Substantia nigra (tissue), 51 donors: ENCODE measurements at places on chromosomes 1 and 21.

- DNase-seq: no peak
Observed at GRCh38 chr1:173410794-173411236, 66.3 kb upstream of the PRDX6 start.

DNA sequence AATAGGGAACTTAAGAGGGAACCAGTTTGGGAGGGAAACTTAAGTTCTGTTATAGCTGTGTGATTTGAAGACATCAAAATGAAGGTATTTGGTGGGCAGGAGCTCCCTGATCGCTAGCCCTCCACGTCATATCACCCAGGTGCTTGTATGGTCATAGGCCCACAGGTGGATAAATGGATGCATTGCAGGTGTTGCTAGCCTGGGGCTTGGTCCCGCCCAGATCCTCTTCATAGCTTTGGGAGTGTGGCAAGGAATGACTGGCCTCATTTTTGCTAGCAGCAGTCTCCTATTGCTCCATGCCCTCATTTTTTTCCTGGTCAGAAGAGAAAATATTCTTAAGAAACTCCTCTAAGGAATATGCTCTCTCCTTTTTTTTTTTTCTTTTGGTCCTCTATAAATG is 11.3 kb downstream of the GNPAT start:
- no peak for DNase-seq

- no peak for DNase-seq
Observed at GRCh38 chr1:62131093-62131725, 63.4 kb upstream of the L1TD1 start.

GRCh38 chr1:156401681-156402081 is 32.7 kb downstream of the RHBG start:
- peak; percentile 39 for DNase-seq

DNA sequence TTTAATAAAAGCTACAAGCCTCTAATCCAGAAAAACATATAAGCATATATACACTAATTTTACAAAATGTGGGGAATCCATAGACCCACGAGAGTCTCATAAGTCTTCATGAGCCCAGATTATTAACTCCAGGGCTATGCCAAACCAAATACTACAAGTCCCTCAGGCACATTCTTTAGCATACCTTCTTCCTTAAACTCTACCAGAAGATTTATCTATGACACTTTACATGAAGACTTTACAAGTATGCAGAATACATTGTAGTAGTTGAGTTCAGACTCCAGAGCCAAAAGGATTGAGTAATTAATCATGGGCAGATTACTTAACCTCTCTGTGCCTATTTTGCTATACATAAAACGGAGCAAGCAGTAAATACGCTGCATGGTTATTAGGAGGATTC is 793.7 kb upstream of the ADGRL2 start:
- DNase-seq: no peak

- DNase-seq: no peak
Observed at GRCh38 chr1:98205291-98206017, 284.6 kb upstream of the DPYD start.

- no peak for DNase-seq
Observed at GRCh38 chr1:87144316-87144895, 184.3 kb upstream of the LMO4 start.

DNA sequence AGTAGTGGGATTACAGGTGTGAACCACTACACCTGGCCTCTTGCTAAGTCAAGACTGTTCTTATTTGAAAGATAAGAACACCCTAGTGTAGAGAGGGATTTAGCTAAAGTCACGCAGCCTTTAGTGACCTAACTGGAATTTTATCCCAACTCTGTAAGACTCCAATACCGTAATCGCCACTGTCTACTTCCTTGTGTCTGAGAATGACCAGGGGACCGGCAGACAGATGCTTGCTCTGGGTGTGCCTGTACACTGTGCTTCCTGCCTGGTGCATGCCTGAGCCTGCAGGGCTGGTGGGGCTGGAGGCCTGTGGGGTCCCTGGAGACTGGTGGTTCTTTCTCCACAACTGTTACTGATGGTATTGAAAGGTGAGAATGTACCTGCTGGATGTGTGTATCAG is 15.3 kb downstream of the MFSD2A start:
- no peak for DNase-seq

DNA sequence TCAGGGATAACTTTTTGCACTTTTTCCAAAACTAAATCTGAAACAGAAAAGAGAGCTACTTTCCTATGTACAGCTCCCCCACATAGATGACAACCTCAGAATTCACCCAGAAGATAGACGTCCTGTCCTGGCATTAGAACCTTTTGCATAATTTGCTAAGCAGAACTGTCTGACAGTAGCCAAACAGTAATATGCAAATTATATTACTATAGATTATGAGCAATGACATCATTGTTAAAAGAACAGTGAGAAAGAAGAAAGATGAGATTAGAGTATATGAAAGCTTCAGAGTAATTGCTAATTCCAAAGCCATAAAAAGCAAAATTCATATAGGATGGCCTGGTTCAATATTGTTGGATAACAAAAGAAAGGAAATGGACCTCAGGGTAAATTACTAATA is 43.7 kb downstream of the SLC44A5 start:
- DNase-seq: no peak

GRCh38 chr1:112196008-112196588 is 199.9 kb upstream of the CTTNBP2NL start:
- no peak for DNase-seq

- DNase-seq: no peak
Observed at GRCh38 chr1:109161858-109162606, 48.1 kb downstream of the ELAPOR1 start.

DNA sequence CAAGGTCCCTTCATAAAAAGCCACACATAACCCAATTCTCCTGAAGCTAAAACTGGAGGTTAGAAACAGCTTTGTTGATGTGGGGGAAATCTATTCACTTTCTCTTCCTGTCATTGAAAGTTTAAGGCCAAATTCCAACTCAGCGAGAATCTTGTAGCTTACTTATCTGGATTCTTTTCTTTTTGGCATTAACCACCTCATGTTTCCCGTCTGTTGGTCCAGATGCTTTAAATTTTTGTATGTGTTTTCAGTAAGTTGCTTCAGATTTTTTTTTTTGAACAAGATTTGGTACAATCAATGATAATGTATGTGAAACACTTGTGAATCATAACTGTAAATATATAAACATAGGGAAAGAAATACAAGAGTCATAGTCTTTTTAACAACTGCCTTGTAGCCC is 33.7 kb upstream of the NEK7 start:
- no peak for DNase-seq

DNA sequence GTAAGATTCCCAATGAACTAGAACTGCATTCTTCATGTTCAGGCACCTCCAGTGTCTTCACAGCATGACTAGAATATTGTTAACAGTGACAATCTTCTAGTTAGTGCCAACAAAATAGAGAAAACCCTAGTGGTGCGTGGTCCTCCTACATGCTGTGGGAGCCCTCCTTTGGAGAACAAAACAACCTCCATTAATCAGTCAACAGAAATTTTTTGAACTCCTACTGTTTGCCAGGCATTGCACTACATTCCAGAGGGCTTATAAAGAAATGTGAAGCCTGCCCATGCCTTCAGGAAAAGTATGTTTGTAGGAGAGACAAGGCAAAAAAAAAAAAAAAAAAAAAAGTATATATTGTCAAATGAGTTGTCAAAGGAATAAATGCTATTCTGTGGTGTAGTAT is 252.7 kb downstream of the LRRC40 start:
- DNase-seq: no peak

- DNase-seq: no peak
Observed at GRCh38 chr1:35539073-35539823, 18.0 kb downstream of the KIAA0319L start.

- DNase-seq: no peak
Observed at GRCh38 chr1:89781494-89782126, 39.2 kb upstream of the LRRC8D start.

GRCh38 chr1:2050461-2050792 is 216 bp downstream of the PRKCZ start:
- no peak for DNase-seq

- DNase-seq: no peak
Observed at GRCh38 chr1:241396747-241397681, 40.0 kb upstream of the RGS7 start.
